NCI-H1694 treated with DMSO at 0.1 percent for 48 hours (cell line): ENCODE measurements at places on chromosomes 13 and 19.

DNA sequence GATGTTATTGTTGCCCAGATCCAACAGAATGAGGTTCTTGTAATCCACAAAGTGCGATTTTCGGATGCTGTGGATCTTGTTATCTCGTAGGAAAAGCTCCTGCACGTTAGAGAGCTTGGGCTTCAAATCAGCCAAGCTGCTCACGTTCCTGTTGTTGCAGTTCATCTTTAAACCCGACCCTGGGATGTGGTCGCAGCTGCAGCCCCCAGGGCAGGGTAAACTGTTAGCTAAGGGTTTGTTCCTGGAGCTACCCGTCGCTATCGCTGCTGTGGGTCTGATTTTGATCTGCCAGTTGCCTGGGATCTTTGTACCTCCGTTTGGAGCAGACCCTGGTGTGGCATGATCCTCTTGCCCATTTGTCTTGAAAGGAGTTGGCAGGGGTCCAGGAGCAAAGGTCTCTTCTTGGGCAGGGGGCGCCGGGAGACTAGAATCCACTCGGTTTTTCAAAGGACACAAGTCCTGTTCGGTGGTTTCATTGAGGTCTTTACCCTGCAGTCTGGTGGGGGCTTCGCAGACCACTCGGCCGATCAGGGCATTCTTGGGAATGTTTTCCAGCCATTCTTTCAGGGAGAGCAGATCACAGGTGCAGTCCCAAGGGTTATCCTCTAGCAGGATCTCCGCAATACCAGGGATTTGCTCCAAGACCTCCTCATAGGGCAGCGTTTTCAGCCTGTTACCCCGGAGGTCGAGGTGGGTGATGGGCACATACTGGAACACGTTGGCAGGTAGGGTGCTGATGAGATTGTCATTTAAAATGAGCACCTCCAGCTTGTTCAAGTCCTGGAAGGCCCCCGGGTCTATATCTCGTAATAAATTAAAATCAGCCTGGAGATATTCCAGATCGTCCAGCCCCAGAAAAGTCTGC, 1.8 kb downstream of the SLITRK1 start:
- no peak for DNase-seq

- no peak for DNase-seq
Measured at GRCh38 chr13:98224557-98224956, 47.5 kb upstream of the RNF113B start.

DNA sequence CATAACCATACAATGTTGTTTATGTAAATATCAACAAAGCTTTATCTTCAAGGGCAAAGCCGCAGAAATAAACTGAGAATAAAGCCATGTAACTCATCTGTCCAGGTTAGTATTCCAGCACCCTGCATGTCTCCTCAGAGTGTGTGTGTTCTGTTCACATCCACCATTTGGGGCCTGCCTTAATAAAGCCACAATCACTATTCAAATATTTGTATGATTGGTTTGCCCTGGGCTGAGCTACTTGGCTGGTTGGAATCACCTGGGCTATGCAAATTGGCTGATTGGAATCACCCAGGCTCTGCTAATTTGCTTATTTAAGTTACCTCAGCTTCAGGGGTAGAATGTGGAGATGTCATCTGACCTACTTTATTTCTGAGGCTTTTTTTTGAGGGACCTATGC, 42.4 kb upstream of the ZNF737 start:
- no peak for DNase-seq

DNA sequence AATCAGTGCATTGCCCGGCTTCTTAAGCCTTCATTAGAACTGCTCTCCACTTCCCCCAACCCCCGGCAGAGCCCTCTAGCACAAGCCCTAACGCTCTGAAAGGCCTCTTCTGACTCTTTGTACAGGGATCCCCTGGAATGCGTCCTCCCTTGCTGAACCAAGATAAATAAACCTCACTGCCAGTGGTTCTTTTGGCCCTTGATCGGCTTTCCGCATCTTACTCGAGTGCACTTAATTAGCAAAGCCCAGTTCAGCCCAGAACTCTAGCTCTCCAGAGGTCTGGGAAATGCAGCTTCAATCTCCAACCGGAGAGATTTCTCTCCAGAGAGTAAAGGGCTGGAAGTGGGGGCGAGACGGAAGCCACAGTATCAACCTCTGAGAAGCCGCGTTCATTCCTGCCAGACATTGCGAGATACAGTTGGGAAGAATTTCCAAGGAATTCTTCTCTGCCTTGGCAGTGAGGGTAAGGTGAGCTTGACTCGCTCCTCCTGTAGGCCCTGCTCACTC, 8.7 kb upstream of the ZNF444 start:
- no peak for DNase-seq

- no peak for DNase-seq
Measured at GRCh38 chr19:16914421-16914820, 25.6 kb downstream of the F2RL3 start.

DNA sequence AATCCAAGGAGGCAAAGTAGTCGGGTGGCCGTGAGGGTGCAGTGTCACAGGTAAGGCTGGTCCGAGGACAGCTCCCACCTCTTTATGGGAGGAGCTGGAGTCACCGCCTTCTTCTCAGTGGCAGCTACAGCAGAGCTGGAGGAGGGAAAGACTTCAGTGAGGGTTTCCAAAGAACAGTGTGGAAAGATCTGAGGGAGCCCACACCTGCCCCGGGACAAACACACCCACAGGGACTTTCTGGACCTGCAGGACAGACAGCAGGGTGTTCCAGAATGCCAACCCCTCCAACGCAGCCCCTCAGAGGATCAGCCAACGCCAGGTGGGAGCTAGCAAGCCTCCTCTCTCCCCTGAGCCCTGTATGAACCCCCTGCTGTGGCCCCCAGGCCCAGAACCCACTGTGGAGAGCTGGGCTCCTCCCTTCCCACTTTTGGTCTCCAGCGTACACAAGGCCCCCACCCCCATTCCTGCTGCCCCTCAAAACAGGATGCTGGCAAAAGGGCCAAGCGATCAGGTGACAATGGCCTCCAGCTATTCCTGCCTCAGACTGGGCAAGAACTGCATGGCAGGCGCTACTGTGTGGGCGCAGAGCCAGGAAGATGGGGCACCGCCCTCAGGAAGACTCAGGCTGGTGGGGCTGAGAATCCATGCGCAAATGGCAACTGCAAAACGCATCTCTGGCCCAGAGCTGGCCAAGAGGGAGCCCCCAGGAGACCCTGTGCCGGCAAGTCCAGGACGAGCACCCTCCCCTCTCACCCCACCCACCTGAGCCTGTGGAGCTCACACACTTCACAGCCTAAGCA, 3.5 kb upstream of the CD320 start:
- DNase-seq, result no peak

- DNase-seq, result no peak
Measured at GRCh38 chr13:67554746-67555452, 324.8 kb upstream of the PCDH9 start.

- DNase-seq, result no peak
Measured at GRCh38 chr13:109146912-109147647, 517.7 kb downstream of the MYO16 start.

DNA sequence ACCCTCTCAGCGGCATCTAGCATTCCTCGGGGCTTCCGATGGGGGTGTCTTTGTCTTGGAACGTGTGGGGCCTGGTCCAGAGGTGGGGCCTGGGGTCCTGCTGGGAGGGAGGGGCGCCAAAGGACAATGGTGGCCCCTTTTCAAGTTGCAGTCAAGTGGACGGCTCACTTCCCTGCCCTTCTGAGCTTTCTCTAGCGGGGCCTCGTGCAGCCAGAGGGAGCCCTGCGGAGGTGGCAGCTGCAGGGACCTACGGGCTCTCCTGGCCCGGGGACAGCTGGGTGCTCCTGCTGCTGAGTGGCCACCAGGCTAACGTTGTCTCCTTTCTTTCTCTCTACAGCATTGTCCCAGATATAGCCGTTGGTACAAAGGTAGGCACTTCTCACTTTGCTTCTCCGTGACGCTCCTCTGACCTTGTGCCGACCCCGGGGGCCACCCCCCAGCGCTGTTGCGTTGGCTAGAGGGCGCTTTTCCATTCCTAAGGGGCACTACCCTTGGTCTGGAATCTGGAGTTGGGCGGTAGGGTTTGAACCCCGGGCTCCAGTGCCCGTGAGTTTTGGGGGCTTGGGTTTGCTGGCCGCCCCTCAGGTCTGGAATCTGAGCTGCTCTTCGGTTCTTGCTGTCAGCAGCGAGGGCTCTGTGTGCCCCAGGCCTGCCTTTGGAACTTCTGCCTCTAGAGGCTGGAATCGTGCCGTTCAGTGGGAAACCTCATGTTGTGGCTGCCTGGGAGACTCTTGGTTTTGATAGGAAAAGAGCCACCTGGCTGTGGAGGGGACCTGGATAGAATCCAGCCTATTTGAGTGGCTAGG, 2.0 kb downstream of the PTBP1 start:
- peak; percentile 11 for DNase-seq

DNA sequence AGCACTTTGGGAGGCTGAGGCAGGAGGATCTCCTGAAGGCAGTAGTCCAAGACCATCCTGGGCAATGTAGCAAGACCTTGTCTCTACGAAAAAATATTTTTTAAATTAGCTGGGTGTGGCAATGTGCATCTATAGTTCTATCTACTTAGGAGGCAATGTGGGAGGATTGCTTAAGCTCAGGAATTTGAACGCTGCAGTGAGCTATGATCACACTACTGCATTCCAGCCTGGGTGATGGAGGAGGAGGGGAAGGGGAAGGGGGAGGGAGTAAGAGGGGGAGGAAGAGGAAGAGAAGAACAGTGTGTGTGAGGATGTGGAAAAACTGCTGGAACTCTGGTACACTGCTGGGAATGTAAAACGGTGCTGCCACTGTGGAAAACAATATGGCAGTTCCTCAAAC, 9.2 kb upstream of the CLIP3 start:
- no peak for DNase-seq

DNA sequence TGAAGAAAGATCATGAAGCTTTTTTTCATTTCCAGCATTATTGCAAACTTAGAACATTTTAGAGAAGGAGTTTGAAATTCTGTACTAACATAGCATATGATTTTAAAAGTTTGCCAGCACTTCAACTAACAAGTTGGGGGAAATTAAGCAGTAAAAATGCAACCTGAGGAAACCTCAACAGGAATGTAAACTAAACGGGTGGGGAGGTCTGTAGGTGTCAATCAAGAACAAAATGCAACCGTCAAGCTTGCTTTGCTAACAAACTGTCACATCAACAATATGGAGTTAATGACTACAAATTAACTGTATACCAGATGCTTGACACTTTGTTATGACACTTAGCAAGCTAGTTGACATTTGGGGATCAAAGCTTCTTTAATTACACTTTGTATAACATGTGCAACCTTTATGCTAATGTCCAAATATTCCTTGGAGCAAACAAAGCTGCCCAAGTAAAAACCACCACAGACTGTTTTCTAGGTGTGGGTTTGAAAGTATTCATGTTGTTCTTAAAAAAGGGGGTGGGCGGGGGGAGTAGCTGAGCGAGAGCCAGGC, 52.1 kb downstream of the DACH1 start:
- peak; percentile 87 for DNase-seq

DNA sequence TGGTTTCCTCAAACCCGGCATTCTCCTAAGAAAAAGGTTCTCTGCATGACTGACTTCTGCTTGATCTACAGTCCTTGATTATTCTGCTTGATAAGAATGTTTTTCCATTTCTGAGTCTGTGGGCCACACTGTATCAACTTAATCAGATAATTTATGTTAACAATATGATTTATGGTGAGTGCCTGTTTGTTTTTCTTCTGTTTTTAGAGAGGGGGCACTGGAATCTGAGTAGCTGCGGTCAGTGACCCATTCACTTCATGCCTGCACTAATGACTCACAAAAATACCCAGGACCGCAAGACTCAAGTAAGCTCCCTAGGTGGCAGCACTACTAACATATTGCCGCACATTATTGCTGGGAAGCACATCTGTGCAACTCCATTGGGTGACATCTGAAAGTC, 542.3 kb upstream of the ATXN8OS start:
- DNase-seq, result peak; percentile 5

DNA sequence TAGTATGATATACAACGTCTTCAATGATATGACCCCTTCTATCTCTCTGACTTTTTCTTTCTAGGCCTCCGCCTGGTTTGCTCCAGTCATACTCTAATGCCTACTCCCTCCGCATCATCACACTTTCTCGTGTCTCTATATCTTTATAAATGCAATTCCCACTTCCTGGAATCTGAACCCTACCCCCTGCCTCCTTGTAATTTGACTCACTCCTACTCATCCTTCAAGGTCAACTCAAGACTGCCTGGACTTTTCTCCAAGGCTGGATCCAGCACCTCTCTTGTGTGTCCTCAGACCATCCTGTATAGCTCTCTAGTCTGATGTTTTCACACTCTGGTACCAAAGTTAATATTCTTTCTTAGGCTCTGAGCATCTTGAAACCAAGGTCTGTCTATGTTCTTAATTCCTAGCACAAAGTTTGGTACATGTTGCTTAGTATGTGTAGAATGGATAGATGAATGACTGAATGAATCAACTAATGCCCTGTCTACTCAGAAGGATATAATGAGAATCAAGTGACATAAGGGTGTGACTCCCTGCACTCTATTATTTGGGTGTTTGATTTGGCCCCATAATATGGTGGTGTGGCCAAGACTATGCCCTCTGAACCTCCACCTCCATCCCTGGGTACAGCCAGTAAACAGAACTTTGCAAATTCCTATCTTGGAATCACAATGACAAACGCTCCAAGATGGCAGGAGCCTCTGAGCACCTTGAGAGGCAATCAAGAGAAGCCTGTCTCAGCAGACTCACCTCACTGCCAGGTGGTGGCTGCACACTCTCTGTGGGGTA, 74.3 kb upstream of the SERP2 start:
- DNase-seq, result no peak
